Activated CD4-positive, alpha-beta T cell treated with anti-CD3 and anti-CD28 coated beads for 24 hours (primary cell): ENCODE measurements at places on chromosomes 1 and 21.

DNA sequence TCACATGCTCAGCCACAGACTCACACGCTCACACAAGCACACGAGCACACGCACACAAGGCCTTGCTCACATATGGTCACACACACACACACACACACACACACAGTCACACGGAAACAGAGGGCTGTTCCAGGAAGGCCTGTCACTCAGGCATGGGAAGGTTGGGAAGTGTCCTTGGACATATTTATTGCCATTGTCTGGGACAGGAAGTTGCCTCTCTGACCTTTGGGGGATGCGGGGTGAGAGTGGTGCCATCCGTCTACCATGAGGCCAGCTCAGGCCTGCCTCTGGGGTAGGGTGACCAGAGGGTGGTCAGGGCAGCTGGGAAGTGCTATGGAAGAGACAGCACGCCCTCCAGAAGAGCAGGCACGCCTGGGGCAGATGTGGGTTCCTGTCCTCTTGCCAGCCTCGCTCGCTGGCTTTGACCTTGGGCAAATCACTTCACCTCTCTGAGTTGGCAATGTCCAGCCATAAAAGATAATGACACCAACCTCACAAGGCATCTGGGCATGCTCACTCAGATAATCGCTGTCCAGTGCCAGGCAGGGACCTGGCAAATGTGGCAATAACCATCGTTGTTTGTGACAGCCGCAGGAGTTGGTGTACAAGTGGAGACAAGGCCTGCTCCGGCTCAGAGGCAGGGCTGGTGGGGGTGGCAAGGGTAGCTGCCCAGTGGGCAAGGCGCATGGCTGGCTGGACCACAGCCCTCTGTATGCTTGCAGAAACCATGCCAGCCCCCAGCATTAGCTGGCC lies 8.0 kb upstream of the GUCA2A start:
- no peak for DNase-seq

DNA sequence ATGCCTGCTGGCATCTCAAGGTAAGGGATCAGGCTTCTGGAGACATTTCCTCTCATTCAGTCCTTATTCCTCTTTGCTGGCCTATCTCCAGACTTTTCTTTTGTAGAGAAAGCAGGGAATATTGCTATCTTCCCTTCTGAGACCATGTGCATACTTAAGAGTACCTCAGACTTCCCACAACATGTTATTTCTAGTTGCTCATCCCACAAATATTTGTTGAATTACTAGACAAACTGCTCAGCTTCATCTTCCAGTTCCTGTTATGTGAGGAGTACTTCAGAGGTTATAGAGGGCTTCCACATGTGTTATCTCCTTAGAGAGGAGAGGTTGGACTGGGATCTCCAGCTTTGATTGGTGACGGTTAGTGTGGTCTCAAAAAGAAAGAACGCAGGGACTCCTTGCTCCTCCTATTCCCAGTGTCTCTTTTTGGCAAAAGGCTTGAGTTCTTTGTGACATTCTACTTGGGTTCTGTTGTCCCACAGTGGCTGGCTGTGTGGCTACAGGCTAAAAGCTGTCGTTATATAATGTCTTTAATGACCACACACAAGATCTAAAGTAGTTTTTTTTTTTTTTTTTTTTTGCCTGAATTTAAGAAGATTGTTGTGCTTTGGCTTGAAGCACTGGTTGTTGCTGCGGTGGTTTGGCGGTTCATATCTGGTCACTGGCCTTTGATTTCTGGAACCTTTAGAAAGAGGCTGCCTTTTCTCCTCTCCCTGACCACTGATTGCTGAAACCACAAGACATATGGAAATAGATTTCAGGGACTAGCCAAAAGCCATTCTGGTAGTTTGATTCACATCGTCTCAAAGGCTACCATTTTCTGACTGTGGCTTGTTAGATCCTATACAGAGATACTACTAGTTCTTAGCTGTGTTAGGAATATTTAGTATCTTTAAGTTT lies 78.7 kb downstream of the FGGY start:
- no peak for DNase-seq

DNA sequence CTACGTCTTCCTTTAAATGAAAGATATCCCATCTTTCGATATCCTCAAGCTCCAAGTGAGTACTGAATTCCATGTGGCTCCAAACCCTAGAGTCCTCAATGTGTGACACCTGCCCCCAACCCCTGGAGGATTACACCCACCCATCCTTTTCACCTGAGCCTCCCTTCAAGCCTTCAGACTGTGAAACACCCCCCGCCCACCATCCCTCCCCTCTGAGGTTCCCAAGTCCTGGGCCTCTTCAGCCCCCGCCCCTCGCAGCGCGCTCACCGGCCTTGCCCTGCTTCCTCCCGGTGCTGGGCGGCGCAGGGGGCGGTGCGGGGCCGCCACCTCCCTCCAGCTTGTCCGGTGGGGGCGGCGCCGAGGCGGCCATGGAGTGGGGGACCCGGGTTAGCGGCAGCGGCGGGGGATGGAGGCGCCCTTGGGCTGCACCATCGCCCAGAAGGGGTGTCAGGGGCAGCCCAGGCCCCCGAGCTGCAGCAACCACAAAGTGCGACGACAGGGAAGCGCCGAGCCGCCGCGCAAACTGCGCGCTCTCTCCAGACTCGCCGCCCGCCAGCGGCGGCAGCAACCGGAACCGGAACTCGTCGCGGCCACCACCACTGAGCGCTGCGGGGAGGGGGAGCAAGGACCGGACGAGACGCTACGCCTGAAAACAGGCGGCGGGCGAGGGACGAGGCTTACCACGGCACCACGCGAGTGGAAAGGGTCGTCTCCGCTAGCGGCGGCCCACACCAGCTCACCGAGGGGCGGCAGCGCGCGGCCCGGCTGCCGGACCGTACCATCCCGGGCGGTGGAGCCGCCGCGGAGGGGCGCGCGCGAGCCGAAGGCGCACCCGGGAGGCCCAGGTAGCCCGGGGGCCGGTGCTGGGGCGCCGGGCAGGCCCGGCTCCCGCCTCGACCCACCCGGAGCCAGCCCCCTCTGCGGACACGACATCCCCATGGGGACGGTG lies at the start of gene PYGO2:
Gene PYGO2, minus strand, starts transcription at position 576 of the 949 bp plus-strand sequence. Its CDS starts 206 bp downstream, at position 370.
- peak; percentile 79 for DNase-seq

DNA sequence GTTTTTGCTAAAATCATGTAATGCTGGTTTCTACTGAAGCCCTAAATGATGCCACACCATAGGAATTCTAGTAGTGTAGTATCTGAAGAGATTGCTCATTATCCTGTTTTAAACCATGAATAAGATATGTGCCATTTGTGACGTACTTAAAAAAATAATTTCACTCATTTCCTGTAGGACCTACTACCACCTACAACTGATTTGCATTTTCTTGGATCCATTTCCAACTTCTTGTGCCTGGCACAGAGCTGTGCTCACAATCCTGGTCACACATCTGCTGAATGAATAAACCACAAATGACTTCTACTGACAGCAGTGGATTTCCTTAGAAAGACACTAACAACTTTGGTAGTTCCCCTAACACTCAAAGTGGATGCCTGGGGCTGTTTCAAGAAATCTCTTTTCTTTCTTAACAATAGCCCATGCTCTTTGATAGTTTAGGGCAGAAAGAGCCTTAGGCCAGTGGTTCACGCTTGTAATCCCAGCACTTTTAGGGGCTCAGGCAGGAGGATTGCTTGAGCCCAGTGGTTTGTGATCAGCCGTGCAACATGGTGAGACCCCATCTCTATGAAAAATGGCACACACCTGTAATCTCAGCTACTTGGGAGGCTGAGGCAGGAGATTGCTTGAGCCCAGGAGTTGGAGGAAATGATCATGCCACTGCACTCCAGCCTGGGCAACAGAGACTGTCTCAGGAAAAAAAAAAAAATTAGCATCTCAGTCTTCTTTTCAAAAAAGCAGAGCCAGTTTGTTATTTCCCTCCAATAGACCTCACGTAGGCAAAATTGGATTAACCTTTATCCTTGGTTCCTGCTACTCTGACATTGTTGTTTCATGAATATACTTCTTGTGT lies 13.0 kb upstream of the BATF3 start:
- DNase-seq = no peak

DNA sequence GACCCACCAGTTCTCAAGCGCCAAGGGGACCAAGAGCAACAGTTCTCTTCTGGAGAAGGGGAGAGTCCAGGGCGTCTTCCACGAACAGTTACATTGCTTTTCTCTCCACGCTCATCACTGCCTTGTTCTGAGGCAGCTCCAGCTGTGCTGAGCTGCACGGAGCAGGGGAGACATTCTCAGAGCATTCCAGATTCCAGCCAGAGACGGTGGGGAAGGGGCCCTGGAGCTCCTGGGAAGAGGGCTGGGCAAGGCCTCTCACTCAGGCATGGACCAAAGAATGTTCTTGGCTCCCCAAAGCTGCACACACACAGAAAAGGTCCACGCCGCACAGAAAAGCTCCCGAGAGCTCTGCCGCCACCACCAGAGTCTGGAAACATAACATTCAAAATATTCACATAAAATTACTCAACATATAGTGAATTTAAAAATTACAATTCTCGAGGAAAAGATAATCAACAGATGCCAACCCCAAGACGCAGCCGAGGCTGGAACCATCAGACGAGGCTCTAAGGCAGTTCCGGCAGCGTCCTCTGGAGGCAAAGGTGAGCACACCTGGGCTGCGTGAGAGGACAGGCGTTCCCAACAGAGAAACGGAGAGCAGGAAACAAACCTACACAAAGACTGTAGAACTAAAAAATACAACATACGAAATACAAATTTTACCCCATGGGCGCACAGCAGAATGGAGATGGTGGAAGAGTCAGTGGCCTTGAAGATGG lies 40.5 kb downstream of the UBE2G2 start:
- no peak for DNase-seq

DNA sequence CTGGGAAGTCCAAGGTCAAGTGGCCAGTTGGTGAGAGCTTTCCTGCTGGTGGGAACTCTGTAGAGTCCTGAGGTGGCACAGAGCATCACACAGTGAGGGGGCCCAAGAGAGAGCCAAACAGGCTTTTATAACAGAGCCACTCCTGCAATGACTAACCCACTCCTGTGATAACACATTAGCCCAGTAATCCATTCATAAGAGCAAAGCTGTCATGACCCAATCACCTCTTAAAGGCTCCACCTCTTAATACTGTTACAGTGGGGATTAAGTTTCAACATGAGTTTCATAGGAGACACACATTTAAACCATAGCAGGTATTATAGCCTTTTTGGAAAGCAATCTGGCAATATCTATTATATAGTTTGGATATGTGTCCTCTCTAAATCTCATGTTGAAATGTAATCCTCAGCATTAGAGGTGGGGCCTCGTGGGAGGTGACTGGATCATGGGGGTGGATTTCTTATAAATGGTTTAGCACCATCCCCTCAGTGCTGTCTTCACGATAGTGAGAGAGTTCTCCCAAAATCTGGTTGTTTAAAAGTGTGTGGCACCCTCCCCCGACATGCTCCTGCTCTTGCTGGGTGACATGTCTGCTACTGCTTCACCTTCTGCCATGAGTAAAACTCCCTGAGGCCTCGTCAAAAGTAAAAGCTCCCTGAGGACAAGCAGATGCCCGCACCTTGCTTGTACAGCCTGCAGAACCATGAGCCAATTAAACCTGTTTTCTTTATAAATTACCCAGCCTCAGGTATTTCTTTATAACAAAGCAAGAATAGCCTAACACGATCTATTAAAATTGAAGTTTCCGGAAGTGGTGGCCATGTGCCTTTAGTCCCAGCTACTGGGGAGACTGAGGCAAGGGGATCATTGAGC lies 64.5 kb downstream of the CD58 start:
- no peak for DNase-seq

DNA sequence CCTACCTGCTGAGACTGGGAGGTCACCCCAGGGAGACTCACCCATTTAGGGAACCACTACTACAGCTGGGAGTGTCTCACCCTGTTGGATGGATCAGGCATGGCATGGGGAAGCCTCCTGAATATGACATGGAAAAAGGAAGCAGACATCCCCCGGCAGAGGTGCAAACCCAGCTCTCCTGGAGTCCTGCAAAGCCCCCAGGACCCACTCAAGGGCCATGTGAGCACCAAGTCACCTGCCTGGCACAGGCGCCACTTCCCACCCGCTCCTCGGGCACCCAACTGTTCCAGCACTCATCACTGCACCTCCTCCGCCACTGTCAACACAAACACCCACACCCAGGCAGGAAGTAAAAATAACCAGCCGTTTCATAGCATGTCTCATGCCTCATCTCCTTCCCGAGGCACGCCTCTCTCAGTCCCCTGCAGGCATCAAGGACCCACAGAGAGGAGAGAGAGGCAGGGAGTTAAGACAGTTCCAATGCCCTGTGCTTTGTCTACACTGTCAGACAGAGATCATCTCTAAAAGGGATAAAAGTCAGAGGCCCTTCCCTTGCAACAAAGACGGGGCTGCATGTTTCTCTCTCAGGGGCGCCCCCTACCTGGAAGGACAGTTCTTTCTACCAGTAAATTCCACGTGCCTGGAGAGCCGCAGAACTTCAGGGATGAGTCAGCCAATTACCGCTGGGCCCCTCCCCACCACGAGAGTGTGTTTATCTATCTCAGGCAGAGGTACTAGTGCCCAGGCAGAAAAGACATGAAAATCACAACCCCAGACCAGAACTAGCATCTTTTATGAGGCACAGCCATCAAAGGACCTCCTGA lies 150.1 kb upstream of the SOD1 start:
- DNase-seq = peak; percentile 80

- no peak for DNase-seq
Observed at GRCh38 chr1:158809862-158810261, 21.3 kb upstream of the MNDA start.

GRCh38 chr21:29450058-29450457 lies 151.3 kb downstream of the BACH1 start:
- no peak for DNase-seq

GRCh38 chr1:115173151-115173550 lies 83.8 kb upstream of the TSPAN2 start:
- no peak for DNase-seq

- no peak for DNase-seq
Observed at GRCh38 chr1:156556354-156556753, 16.0 kb downstream of the IQGAP3 start.

DNA sequence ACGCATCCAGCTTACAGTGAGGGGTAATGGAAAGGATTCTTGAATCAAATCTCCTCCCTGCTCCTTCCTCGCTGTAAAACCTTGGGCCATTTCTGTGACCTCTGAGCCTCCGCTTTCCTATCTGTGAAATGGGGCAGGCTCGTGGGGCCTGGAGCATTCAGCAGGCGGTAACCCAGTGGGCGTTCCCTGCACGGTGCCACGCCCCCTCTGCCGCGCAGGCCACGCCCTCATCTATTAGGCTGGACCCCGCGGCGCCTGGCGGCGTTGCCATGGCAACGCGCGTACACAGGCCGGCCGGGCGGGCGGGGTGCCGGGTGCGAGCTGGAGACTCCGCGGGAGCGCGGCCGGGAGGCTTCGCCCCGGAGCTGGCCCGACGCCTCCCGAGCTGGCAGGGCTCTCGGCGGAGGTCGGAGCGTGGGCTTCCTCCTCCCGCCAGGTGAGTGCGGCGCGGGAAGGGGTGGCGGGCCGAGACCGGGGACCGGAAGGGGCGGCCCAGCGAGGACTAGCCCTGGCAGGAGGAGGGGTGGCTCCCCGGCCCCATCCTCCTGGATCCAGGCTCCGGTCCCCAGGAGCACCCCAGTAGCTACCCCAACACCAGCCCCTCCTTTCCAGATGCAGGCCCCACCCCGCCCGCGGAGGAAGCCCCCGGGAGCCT lies at the start of gene FHAD1:
Gene FHAD1, plus strand, starts transcription at position 264 of the 655 bp plus-strand sequence. CDS start 4,562 bp downstream, outside the sequence.
- peak; percentile 31 for DNase-seq
